Nasal cavity respiratory epithelium epithelial cell of viscerocranial mucosa (primary cell): ENCODE measurements at places on chromosomes 7 and 10. TPM values are rescaled to one million over a fixed set of nuclear protein-coding genes. Genes with fewer than 3 reads are reported as not detected.

LOXL4 gene
- 2.0 TPM in 1 of 2 replicates, not detected in the other for total RNA-seq

COL26A1 gene
- total RNA-seq = not detected in 2 replicates

LRMDA gene
- 1.0 and 5.6 TPM in 2 replicates for total RNA-seq

NEUROG3 gene
- not detected in 2 replicates for total RNA-seq

COL17A1 gene
- total RNA-seq = 884 and 910 TPM in 2 replicates

CRPPA gene
- 0.34 and 1.00 TPM in 2 replicates for total RNA-seq

DBF4 gene
- 12.2 and 13.7 TPM in 2 replicates for total RNA-seq

POLR2J2 gene
- 1.2 and 1.4 TPM in 2 replicates for total RNA-seq

PDK4 gene
- under 0.01 and 3.2 TPM in 2 replicates for total RNA-seq

STARD3NL gene
- total RNA-seq = 29.7 and 33.9 TPM in 2 replicates

AKR1C8 gene
- total RNA-seq = not detected in 2 replicates

BMPER gene
- total RNA-seq = under 0.01 and 0.14 TPM in 2 replicates

MET gene
- 265 and 276 TPM in 2 replicates for total RNA-seq

SLC35G1 gene
- total RNA-seq = 3.1 and 4.3 TPM in 2 replicates

FEZF1 gene
- total RNA-seq = under 0.01 TPM in 1 of 2 replicates, not detected in the other

DCLRE1C gene
- total RNA-seq = 8.2 and 31.7 TPM in 2 replicates

LRRD1 gene
- total RNA-seq = under 0.01 and 0.14 TPM in 2 replicates

MRLN gene
- not detected in 2 replicates for total RNA-seq

PLAC9 gene
- total RNA-seq = not detected in 2 replicates

FLNC gene
- total RNA-seq = 0.93 and 1.0 TPM in 2 replicates

ITGB8 gene
- 7.9 and 80.3 TPM in 2 replicates for total RNA-seq

NUTM2A gene
- 0.68 and 0.71 TPM in 2 replicates for total RNA-seq

HOXA1 gene
- total RNA-seq = 0.07 and 0.68 TPM in 2 replicates

IFIT2 gene
- 5.1 and 6.4 TPM in 2 replicates for total RNA-seq

MMRN2 gene
- 0.21 and 8.9 TPM in 2 replicates for total RNA-seq

HYAL4 gene
- total RNA-seq = under 0.01 and 0.14 TPM in 2 replicates

ZNF438 gene
- 1.0 and 2.6 TPM in 2 replicates for total RNA-seq

SLC18A3 gene
- not detected in 2 replicates for total RNA-seq

NAT16 gene
- total RNA-seq = not detected in 2 replicates

GJD4 gene
- 0.07 TPM in 1 of 2 replicates, not detected in the other for total RNA-seq

RTKN2 gene
- under 0.01 and 1.7 TPM in 2 replicates for total RNA-seq

ZNF467 gene
- total RNA-seq = 0.68 and 3.6 TPM in 2 replicates

MMD2 gene
- total RNA-seq = not detected in 2 replicates

KLF14 gene
- total RNA-seq = 0.07 TPM in 1 of 2 replicates, not detected in the other

ZNF727 gene
- 0.34 and 0.64 TPM in 2 replicates for total RNA-seq

UCN3 gene
- not detected in 2 replicates for total RNA-seq

CCDC3 gene
- under 0.01 and 1.00 TPM in 2 replicates for total RNA-seq

ELAPOR2 gene
- 2.7 and 10.5 TPM in 2 replicates for total RNA-seq

VPS37D gene
- 1.0 and 1.3 TPM in 2 replicates for total RNA-seq

PODXL gene
- total RNA-seq = 0.34 and 0.50 TPM in 2 replicates

VSTM4 gene
- total RNA-seq = not detected in 2 replicates

COL28A1 gene
- total RNA-seq = under 0.01 TPM in 1 of 2 replicates, not detected in the other

OR2A7 gene
- total RNA-seq = 1.6 and 2.1 TPM in 2 replicates

KBTBD2 gene
- 48.3 and 55.0 TPM in 2 replicates for total RNA-seq
